ENCODE measurements at places on chromosomes 12 and 14.

GRCh38 chr12:111503116-111503515 is 96.0 kb downstream of the ATXN2 start:
- DNase-seq, result no peak

DNA sequence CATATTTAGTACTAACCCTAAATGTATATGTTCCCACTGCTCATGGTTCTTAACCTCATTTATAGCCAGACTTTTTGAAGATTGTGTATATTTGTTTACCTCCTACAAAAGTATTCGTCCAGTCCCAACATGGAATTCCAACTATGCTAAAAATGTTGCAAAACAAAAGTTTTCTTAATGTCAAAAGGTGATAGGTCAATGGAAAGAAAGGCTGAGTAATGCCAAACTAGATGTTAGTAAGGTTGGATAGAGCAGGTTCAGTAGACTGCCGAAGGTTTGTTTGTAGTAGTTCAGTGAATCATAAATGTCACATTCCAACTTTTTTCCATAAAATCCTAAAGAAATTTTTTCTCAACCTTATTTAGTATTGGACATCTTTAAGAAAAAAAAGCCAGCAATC is 874.5 kb downstream of the FLRT2 start:
- no peak for DNase-seq

DNA sequence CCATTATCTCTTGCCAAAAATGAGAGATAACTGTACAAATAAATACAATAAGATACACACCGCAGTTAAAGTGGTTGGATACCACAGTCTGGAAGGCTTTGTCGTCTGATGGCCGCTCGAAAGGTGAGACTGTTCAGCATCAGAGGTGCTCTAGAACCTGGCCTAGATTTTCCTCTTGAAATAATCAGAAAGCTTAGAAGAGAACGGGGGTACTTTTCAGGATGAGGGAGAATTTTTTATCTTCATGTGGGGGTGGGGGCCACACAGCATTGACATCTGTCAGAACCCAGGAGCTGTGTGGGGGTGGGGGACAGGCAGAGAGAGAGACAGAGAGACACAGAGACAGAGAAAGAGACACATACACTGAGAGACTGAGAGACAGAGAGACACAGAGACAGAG is 90.5 kb downstream of the GALNT9 start:
- DNase-seq, result no peak

DNA sequence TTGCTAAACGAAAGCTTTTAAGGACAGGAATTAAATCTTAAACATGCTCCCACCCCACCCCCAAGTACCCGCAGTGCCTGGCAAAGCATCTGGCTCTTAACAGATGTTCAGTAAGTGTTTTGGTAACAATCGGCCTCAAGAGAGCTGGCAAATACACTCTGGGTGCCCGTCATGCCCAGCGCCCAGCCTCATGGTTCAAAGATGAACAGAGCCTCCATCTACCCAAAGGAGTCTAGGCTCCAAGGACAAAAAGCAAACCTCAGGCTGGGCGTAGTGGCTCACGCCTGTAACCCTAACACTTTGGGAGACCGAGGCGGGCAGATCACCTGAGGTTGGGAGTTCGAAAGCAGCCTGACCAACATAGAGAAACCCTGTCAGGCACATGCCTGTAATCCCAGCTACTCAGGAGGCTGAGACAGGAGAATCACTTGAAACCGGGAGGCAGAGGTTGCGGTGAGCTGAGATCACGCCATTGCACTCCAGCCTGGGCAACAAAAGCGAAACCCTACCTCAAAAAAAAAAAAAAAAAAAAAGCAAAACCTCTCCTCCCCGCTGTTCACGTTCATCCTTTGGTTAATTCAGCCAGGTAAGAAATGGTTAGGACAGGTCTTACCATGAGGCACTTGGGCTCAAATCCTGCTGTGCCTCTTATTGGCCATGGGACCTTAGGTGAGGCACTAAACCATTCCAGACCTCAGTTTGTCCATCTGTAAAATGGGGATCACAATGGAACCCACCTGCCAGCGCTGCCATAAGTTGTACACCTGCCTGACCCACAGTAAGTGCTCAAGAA is 151.3 kb downstream of the BCL11B start:
- no peak for DNase-seq

DNA sequence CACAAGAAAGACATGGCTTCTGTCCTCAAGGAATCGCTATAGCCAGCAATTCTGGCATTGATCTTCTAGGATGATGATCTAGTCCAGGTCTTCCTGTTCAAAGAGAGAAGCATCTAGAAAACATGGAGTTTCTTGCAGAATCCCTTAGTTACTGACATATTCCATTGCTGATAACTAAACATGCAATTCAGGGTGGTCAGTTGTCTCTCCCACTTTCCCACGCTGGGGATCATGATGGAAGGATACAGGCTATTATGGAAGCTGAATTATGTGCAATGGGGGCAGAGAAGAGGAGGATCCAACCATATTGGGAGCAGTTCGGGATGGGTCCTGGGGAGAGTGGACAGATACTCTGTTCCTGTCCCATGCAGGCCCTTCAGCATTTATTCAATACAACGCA is 9.8 kb upstream of the RPH3A start:
- no peak for DNase-seq

DNA sequence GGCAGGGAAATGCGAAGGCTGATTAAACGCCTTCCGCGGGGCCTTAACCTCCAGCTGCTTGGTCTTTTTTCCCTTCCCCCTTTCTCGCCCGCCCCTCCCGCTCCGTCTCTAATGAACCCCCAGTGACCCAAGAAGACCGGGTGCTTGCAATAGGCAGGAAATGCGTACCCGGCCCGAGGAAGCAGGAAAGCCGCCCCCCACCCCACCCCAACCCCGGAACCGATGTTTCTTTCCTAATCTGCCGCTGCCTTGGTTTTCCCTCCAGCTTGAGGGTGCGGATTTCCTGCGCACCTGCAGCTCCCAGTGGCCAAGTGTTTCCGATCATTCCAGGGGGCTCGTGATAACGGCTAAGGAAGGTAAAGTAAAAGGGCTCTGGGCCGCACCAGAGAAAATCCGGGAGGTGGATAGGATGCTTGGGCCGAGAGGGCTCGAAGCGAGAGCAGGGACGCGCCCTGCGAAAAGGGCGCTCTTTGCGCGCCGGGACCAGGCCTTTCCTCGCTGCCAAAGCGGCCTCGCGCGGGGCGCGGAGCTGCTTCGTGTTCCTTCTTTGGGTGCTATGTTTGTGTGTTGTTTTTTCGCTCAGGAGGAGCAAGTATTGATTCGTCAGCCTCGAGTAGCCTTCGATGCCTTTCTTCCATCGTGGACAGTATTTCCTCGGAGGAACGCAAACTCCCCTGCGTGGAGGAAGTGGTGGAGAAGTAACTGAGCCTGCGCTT is 983 bp downstream of the MYF6 start:
- no peak for DNase-seq

GRCh38 chr12:63150713-63151622 is at the start of gene AVPR1A:
AVPR1A (minus strand) TSS chr12:63151201; CDS start chr12:63150836, 365 bp downstream.
- DNase-seq, result no peak

DNA sequence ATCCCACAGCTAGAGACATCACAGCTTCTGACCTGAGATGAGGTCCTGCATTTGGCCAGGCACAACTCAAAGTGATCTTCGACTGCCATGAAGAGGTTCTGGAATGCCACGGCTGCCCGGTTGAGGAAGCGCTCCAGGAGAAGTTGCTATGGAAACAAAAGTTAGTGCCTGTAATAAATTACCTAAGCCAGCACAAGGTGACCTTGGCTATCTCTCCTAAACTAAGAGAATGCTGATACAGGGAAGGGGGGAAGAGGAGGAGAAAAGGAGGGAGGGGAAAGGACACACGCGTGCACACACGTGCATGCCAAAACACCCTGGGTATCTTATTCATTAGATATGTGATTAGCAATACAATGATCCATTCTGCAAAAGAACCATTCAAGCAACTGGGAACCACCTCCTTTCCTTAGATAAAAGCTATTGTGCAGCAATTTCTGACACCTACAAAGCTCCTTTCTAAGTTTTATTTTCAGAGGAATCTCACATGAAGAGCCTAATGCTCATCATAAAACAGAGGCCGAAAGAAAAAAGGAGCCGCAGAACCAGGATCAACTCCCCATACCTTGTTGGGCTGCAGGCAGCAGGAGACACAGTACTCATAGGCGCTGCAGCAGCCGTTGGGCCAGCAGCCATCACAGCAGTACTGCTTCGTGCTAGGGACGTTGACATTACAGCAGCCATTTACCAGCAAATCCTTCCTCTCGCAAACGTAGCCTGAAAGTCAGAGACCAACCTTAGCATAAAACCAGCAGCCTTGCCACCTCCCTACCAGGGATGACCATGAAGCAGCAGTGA is 17.9 kb downstream of the SPRING1 start:
- no peak for DNase-seq

GRCh38 chr12:24505366-24506015 is 443.4 kb downstream of the BCAT1 start:
- DNase-seq, result no peak

DNA sequence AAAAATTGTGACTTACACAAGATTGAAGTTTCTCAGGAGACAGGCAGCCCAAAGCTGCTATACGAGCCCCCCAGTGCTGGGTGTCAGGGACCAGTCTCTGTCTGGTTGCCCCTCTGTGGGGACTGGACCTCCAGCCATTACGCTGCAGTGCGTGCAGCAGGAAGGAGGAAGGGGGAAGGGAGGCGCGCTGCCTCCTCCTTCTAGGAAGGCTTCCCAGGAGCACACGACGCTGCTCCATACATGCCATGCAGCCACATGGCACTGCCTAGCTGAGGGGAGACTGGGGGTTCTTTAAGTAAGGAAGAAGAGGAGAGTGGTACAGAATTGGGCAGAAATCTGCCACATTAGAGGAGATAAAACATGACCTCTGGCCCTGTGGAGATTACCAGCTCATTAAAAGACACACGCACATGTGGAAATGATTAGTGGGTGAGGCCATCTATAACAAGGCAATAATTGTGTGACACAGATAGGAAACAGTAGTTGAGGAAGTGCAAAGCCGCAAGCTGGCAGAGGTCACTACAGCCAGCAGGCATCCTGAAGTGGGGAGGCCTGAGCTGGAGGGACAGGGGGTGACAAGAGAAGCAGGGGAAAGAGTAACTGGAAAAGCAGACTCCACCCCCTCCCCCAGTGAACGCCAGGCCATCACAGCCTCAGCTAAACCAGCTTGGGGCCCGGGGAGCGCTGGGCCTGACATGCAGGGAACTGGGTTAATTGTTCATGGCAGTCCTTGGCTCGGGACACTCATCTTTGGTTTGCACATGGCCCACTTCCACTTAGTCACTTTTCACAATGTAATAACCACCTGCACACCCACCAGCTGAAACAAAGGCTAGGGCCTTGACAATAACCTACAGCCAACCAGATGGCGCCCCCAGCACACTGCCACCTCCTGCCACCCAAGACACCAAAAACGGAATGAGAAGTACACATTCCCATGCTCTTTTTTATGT is 39.6 kb downstream of the CCDC88C start:
- peak; percentile 25 for DNase-seq

- DNase-seq, result no peak
Measured at GRCh38 chr14:74249433-74250375, 10.5 kb downstream of the VSX2 start.

GRCh38 chr12:124566997-124567672 is at the start of gene NCOR2:
NCOR2 (minus strand) TSS chr12:124567612; CDS start chr12:124495251, 72,361 bp downstream.
- DNase-seq, result no peak

GRCh38 chr12:103279444-103279843 is 216.3 kb downstream of the C12orf42 start:
- DNase-seq, result no peak

- no peak for DNase-seq
Measured at GRCh38 chr14:102736956-102737355, 40.3 kb upstream of the TRAF3 start.

DNA sequence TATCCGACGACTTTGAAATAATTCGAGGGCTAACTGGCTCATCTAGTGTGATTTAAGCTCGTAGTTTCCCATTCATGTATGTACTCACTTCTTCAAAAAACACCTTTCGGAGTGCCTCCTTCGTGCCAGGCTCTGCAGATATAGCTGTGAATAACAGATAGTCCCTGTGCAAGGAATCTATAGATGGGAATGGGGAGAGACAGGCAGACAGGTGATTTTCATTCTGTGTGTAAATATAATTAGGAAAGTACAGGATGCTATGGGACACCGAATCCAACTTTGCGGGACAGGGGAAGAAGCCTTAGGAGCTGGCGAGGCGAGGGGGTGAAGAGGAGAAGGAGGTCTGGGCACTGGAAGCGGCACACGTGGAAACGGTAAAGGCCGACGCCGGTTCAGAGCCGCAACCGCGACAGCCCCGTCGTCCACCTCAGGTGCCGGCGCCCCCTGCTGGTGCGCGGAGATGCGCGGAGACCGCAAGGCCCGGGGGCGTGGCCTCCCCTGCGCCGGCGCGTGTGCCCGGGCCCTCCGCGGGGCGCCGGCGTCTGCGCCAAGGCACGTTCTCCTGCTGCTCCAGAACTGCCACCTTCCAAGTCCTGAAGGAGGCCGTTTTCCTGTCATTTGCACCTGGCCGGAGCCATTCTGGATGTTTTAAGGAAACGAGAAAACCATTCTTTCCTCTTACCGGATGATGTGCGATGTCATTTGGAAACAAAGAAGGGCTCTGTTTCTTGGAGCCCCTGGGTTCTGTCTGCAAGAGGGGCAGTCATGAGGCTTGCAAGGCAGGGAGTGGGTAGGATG is 18.0 kb upstream of the CACNA1C start:
- DNase-seq, result peak; percentile 80

- peak; percentile 42 for DNase-seq
Measured at GRCh38 chr12:118330421-118331018, 42.2 kb downstream of the TAOK3 start.

- no peak for DNase-seq
Measured at GRCh38 chr14:101034986-101035385, 131.5 kb upstream of the RTL1 start.

DNA sequence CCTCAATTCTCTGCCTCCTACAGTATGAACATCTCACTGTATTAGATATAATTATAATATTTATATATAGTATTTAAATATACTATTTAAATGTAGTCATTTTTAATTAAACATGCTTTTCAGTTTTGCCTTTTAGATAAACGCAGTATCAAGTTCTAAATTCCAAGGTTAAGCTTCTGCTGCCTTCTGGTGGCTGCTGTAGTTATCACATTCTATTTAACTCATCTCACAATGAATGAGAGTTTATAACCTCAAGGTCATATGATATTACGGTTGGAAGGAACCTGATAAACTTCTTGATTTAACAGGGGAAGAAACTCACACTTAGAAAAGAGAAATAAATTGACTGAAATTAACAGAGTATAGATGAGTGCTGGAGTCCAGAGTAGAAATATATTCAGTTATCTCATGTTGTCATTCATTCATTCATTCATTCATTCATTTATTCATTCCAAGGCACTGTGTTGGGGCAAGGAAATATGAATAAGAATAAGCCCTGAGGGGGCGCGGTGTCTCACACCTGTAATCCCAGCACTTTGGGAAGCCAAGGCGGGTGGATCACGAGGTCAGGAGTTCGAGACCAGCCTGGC is 31.9 kb downstream of the GUCY2C start:
- DNase-seq, result peak; percentile 52

- no peak for DNase-seq
Measured at GRCh38 chr14:89921346-89921745, 33.2 kb downstream of the EFCAB11 start.

DNA sequence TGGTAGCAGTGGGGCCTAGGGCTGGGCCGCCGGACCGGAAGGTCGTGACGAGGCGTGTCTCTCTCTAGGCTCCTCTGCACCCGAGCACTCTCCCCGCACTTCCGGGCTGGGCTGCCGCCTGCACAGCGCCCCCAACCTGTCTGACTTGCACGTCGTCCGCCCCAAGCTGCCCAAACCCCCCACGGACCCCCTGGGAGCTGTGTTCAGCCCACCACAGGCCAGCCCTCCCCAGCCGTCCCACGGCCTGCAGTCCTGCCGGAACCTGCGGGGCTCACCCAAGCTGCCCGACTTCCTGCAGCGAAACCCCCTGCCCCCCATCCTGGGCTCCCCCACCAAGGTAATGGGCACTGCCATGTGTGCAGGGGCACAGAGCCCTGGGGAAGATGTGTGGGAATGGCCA is 13.3 kb upstream of the PUS1 start:
- no peak for DNase-seq

Data from pons (tissue), 1 donor.